Lung (tissue), 17 donors: ENCODE measurements at places on chromosomes 16 and 17. TPM values are rescaled to one million over a fixed set of nuclear protein-coding genes. Genes with fewer than 3 reads are reported as not detected.

The KAT7 gene
- total RNA-seq, result 59.0 TPM

The CHCT1 gene
- not detected for total RNA-seq

The PRAC2 gene
- total RNA-seq, result not detected

The HSD17B1 gene
- 1.3 TPM for total RNA-seq

The GINS2 gene
- total RNA-seq, result 3.1 TPM

The SNRNP25 gene
- total RNA-seq, result 17.9 TPM

The SLFN14 gene
- not detected for total RNA-seq

DNA sequence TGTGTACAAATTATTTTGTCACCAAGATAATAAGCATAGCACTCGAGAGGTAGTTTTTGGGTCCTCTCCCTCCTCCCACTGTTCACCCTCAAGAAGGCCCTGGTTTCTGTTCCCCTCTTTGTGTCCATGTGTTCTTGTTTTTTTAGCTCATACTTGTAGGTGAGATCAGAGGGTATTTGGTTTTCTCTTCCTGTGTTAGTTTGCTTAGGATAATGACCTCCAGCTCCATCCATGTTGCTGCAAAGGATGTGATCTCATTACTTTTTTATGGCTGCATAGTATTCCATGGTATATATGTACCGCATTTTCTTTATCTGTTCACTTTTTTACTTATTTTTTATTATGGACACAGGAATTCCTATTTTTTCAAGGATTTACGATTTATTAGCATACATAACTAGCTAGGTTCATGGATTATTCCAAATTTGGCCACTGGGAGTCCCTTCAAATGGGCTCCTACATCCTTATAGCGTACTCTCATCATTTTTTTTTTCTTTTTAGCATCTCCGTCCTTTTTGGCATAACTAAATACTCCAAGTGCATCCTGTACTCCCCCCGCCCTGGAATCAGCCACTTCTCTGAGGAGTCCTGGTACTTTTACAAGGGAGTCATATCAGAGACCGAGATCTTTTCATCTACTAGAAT, 7.3 kb downstream of the TADA2A start:
- DNase-seq, result no peak

- peak; percentile 52 for DNase-seq
Measured at GRCh38 chr16:76656994-76657393, 379.8 kb downstream of the CNTNAP4 start.

DNA sequence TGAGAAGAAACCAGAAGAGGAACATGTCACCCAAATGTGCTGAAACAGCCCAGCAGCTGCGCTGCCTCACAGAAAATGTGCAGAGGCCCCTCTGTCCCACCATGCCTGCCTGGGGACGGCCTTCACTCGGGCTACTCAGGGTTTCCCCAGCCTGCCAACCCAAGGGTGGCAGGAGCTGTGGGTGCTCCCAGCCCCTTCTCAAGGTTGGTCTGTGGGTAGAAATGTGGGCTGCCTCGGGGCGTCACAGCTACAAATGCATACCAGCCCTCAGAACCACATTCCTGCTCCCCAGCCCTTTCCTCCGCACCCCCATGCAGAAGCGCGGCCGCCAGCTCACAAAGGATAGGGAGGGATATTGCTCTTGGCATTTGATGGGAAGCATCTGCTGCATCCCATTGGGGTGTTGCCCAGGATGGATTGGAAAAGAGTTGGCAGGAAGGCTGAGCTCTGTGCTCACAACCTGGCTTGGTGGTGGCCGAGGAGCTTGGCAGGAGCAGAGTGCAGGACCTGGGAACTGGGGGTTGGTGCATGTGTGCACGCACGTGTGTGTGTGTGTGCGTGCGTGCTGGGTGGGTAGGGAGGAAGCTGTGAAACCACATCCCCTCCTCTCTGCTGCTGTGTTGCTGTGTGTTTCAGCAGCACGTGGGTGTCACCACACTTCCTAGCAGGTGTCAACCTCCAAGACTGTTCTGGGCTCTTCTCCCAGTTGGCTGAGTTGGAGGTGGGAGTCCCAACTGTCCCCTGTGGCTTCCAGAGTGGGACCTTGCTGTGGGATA, 304.4 kb downstream of the SEC14L1 start:
- DNase-seq, result peak; percentile 89

DNA sequence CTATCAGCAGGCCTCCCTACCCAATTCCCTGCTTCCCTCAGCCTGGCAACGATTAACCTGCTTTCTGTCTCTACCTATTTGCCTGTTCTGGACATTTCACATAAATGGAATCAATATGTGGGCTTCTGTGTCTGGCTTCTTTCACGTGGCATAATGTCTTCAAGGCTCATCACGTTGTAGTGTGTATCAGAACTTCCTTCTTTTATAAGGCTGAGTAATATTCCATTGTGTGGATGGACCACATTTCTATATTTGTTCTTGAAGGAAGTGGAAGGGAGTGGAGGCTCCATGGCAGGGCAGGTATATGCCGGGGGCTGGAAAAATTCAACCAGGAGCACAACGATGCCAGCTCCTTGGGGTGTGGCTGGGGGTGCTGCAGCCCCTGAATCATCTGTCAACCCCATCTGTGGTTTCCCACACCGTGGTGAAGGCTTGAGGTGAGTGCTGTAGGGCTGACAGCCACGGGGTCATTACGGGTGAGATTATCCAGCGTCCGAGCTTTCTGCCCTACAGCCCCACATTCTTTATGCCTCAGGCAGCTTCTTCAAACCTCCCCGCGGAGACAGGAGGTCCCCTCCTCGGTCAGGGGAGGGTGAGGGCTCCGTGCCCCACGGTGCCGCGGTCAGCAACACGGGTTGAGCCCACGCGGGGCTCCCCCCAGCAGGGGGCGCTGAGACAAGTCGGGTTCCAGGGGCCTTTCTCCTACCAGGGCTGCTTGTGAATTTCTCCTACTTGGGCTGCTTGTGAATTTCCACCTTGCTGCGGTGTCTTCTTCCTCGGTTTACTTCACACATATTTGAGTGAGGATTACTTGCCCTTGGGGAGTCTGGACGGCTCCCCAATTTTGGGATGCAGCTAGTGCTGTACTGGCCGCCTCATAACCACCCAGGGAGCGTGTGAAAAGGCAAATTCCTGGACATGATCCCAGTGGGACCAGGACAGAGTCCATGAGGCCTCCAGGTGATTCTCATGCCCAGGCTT, 18.3 kb upstream of the WFIKKN2 start:
- DNase-seq, result no peak

DNA sequence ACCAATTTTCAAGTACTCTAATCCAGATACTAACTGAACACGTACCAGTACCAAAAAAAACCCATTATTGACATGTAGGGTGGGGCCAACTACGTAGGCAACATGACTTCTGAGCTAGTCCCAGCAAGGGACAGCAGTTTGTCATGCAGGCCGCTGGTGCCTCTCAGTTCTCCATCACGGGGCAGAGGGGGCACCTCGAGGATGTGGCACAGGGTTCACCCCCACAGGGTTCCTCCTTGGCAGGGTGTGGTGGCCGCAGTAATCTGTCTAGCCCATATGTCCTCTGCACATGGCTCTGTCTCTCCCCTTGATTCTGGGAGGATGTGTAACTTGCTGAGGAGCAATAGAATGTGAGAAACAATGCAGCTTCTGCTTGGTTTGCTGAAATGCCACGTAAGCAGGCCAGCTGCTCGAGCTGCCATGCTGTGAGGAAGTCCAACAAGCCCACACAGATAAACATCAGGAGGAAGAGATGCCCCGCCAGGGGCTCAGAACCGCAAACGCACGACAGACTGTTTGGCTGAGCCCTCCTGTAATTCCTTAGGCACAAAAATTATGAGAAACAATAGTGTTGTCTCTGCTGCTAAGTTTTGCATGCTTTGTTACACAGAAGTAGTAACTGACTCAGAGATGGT, 62.4 kb downstream of the NT5M start:
- no peak for DNase-seq

DNA sequence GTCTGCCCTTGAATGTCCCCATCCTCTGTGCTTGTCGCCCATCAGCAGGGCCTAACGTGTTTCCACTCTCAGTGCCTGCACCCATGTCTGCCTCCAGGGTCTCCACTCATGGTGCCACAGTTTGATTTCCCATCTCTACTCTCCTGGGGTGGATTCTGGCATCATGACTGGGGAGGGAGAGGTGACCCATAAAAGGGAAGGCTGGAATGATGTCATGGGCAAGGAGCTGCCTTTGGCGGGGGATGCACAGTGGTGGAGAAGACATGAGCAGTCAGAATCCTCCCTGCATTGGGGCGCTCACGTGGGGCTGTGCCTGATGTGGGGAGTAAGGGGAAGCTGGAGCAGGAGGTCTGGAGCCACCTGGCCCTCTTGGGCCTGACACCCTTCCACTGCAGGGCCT, 100.9 kb downstream of the USP22 start:
- DNase-seq, result no peak

- no peak for DNase-seq
Measured at GRCh38 chr16:48160575-48160974, 4.8 kb upstream of the ABCC12 start.

- DNase-seq, result peak; percentile 25
Measured at GRCh38 chr17:48871551-48872351, 20.8 kb upstream of the ATP5MC1 start.

- no peak for DNase-seq
Measured at GRCh38 chr17:50949128-50949988, 83.2 kb upstream of the TOB1 start.

DNA sequence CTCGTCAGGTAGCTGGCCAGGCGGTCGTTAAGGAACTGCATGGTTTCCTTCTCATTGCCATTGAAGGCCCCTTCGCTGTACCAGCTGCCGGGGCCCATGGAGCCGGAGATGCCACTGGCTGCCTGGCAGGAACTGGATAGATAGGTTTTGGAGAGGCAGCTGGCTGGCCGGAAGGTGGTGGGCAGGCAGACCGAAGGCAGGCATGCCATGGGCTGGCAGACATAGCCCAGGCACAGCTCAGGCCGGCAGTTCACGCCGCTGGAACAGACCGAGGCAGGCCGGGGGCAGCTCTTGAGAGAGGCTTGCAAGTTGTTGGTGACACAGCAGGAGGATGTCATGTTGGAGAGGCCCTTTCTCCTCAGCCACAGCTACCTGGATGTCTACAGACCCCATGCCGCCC, at the start of gene KRT32:
TSS of gene KRT32 (minus strand) at position 399 of the 400 bp plus-strand sequence. CDS start at position 338, 61 bp downstream.
- no peak for DNase-seq

- DNase-seq, result no peak
Measured at GRCh38 chr16:20762404-20763123, 1.2 kb upstream of the ACSM3 start.

DNA sequence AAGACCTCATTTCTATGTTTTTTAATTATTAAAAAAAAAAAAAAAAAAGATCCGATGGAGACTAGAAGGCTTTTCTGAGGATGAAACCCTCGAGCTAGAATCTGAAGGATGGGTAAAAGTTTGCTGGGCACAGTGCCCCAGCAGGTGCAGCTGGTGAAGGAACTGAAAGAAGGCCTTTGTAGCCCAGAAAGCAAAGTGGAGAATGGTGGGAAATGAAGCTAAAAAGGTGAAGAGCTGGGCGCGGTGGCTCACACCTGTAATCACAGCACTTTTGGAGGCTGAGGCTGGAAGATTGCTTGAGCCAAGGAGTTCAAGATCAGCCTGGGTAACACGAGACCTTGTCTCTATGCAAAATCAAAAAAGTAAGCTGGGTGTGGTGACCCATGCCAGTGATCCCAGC, 50.3 kb upstream of the SEC14L1 start:
- DNase-seq, result no peak

DNA sequence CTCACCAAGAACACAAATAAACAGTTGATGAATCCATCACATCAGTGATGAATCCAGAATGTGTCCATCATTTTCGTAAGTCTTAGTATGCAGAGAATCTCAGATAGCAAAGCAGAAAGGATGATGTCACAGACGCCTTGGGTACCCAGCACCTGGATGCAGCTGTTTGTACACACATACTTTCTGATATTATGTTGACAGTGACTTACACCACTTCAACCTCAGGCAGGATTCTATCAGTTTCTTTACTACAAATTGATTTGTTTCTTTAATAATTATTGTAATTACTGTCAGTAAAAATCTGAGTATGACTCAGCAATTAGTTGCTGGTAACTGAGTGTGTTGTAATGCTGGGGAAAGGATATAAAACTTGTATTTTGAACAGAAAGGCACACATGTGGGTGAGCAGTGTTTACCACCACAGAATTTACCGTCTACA, 159.8 kb downstream of the RPTOR start:
- no peak for DNase-seq

- DNase-seq, result no peak
Measured at GRCh38 chr17:72656130-72656763, 436.2 kb downstream of the SLC39A11 start.

DNA sequence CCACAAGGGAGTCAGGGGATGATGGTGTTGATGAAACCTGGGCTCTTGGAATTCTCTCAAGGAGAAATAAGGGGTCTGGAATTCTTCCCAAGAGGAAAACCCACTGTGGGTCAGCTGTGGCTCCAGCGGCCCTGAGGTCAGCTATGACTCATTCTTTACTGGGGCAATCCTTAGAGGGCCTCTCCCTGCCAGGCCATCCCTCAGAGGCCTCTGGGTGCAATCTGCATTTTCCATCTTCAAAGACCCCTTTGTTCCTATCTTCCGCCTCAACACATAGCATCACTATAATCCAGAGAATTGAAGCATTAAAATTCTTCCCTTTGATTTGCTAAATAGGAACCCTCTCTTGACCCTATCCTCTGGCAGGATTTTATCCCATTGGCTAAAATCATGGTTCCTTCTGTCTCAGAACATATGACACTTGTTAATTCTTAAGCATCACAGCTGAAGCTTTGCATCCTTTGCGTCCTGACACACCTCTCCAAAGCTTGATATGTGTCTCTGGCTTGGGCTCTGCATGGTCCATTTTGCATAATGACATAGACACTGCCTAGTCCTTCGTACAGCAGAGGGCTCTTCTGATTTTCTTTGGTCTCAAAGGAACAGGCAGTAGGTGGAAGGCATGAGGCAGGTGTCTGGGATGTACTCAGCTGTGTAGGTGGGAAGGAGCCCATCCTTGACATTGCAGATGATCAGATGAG, 4.4 kb upstream of the KRT37 start:
- DNase-seq, result no peak

DNA sequence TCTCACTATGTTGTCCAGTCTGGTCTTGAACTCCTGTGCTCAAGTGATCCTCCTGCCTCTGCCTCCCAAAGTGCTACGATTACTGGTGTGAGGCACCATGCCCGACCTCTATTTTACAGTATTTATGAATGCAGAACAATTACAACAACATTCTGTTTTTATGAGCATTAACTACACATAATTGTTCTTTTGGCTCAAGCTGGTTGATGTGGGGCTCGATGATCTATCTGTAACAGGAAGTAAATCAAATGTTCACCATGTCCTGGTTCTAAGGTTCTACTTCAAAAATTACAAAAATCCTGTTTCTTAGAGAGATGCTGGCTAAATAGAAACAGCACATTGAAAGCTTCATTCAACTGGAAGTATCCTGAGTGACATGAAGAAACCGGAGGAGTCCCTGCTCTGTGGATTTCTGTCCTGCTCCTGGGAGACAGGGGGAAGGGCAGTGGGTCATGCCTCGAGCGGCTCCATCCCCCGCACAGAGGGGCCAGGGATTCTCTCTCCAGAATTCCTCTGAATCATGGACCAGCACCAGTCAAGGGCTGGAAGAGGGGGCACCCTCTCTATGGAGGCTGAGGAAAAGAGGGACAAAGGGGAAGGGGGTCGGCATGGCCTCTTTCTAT, 31.5 kb downstream of the FA2H start:
- peak; percentile 2 for DNase-seq

GRCh38 chr16:67847064-67847861, at the start of gene CENPT:
CENPT (minus strand) TSS chr16:67847693; CDS start chr16:67833859, 13,834 bp downstream.
- DNase-seq, result no peak

GRCh38 chr16:57508035-57508425, 21.7 kb upstream of the DOK4 start:
- no peak for DNase-seq
